ENCODE measurements at places on chromosomes 6 and 20.

- no peak for DNase-seq
These were observed 51.7 kb downstream of the CTNNBL1 start for GRCh38 chr20:37745553-37745952.

DNA sequence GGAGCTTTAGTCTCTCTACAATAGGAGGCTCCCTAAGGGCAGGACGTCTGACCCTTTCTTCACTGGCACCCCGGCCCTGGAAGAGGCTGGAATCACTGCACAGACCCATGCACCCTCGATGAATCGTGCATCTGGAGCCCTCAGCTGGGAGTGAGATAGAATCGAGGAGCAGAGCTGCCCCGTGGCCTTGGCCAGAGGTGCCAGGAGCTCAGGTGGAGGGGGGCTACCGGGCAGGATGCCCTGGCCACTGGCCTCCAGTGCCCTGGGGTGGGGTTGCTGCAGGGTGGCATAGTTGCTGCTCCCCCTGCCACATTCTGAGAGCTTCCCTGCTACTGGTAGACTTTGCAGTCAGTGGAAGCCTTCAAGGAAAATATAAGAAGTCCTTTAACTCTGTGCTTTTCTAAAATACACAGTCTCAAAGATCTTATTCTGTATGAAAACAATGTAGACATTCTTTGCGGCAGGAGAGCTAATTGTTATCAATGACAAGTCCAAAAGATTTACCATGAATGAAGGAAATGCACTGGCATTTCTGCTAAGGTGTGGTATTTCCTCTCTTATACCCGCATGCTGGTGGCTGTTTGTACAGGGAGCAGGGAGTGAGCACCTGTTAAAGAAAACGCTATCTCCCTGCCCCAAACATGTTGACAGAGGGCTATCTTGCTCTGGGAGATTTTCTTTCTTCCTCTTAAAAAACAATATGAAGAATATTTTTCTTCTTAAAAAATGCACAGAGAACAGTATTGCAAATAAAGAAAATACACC, 122.8 kb downstream of the C6orf118 start:
- DNase-seq, result no peak

DNA sequence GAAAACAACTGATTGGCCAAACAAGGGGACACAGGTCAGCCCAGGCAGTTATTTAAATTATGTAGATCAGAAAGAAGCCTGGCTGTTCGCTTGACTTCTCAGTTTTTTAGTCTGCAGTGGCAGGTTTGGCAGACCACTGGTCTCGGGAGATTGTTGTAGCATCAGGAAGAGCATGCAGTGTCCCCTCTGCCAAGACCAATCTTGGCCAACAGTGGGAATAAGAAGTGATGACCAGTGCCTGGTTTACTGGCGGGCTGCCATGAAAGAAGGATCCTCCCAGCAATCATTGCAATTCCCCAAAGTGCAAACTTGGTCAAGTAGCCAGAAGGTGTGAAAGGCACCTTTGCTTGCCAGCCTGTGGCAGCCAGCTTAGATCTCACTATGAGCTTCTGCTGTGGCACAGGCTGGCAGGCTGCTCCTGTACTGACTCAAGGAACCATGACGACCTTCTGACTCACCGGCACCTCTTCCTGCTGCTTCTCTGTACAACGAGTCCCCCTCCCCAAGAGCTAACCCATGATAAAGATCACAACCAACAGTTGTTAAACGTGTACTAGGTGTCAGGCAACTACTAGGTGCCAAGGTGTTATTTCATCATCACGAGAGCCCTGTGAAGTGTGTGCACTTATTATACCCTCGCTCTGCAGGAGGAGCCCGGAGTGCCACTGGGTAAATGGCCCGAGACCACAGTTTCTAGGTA, 76.8 kb upstream of the DUSP22 start:
- DNase-seq, result no peak

- no peak for DNase-seq
These were observed 422.8 kb downstream of the CBLN4 start for GRCh38 chr20:55582498-55582897.

- DNase-seq, result no peak
These were observed 5.5 kb upstream of the HDDC2 start for GRCh38 chr6:125307150-125307838.

DNA sequence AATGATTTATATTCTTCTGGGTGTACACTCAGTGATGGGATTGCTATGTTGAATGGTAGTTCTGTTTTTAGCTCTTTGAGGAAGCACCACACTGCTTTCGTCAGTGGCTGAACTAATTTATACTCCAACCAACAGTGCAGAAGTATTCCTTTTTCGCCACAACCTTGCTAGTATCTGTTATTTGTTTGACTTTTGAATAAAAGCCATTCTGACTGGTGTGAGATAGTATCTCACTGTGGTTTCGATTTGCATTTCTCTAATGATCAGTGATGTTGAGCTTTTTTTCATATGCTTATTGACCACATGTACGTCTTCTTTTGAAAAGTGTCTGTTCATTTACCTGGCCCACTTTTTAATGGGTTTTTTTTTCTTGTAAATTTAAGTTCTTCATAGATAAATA, 583.8 kb upstream of the ARID1B start:
- no peak for DNase-seq

GRCh38 chr20:58843128-58843556, 7.6 kb downstream of the GNAS-AS1 start:
- no peak for DNase-seq

DNA sequence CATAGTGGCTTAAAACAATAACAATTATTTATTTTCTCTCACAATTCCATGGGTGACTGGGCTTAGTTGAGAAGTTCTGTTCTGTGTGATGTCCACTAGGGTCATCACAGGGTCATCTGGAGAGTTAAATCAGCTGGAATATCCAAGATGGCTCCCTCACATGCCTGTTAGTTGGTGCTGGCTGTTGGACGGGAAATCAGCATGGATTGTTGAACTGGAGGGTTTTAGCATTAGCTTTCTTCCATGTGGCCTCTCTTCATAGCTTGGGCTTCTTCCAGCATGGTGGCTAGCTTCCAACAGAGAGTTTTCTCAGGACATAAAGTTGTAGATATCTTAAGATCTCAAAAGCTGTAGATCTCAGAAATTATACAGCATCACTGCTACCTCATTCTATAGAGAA, 19.6 kb downstream of the MARCKS start:
- DNase-seq, result no peak

DNA sequence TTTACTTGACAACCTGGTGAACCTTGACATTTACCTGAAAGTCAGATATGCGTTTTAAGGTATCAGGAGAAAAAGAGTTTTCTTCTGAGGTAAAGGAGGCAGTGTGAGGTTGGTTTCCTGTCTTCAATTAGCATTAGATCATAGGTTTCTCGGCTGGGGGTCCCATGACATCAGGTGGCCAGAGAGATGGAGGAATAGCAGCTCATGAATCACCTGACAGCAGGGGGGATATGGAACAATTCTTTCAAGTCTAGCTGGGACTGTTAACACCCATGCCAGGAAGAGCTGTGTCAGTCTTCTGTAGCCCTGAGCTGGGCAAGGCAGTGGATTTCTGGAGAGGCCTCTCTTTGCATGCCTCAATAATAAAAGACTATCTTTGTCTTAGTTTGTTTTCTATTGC, 108.0 kb upstream of the TMEM170B start:
- DNase-seq, result no peak

GRCh38 chr6:167238146-167238693, 52.9 kb upstream of the UNC93A start:
- DNase-seq, result no peak

GRCh38 chr6:3251462-3252314, 7.1 kb upstream of the PSMG4 start:
- peak; percentile 58 for DNase-seq

GRCh38 chr6:24385536-24386269, 17.0 kb upstream of the MRS2 start:
- no peak for DNase-seq

DNA sequence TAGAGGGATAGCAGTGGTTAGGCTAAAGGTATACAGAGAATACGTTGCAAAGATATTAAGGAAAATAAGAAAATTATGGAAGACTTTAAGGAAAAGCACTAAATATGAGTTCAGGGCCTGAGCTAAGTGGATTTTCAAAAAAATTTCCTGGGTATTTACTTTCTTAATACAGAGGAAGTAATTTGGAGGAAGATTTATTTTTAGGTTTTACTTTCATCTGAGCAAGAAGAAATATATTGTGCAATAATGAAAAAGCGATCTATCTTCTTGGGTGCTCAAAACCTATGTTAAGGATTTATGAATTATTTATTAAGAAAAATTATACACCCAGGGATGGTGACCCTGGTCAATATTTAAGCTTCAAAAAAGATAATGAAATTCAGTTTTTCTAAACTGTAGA, 224.7 kb downstream of the PLCB1 start:
- no peak for DNase-seq

- no peak for DNase-seq
These were observed 178.3 kb upstream of the FOXA2 start for GRCh38 chr20:22762576-22763256.

DNA sequence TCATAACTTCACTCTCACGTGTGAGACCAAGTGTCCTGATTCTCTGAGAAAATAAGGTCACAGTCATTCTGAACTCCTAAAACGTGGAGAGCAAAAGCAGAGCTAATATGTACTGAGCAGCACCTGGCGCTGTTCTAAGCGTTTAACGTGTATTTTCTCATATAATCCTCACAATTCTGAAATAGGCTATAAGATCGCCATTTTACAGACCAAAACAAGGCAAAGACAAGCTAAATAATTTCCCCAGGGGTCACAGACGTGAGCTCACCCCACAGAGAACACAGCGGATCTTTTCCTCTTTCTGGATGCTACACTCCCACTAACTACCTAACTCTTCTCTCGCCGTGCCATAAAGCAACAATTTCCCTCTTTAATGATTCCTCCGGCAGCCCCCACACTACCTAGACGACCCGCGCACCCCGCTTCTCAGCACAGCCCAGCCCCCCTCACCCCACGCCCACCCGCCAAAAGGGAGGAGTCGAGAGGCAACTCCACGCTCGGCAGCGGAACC, 636 bp downstream of the SUPT3H start:
- DNase-seq, result no peak

DNA sequence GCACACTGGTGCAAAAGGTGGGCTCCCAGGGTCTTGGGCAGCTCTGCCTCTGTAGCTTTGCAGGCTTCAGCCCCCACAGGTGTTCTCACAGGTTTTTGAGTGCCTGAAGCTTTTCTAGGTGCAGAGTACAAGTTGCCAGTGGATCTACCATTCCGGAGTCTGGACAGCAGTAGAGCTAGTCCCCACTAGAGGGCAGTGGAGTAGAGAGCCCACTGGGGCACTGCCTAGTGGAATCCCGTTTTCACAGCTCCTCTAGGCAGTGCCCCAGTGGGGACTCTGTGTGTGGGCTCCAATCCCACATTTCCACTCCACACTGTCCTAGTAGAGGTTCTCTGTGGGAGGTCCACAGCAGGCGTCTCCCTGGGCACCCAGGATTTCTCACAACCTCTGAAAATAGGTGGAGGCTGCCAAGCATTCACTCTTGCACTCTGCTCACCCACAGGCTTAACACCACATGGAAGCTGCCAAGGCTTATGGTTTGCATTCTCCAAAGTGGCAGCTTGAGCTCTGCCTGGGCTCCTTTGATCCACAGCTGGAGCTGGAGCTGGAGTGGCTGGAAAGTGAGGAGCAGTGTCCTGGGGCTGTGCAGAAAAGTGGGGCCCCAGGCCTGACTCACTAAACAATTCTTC, 86.3 kb upstream of the PROKR2 start:
- DNase-seq, result no peak

DNA sequence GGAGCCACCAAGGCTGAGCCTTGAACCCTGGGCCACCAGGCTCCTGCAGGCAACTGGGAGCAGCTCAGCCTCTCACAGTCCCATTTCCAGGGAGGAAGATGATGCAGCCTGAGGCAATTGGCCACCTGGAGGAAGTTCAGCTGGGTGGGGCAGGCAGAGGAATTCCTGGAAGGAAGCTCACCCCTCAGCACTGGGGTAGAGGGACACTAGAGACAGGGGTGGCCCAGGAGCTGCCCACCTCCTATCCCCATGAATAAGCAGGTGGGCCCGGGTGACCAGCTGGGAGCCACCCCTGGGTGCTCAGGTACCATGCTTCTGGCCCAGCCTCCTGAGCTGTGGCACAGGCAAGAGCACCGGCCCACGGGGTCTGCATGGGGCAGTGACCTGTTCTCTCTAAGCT, 3.6 kb upstream of the HSPA12B start:
- no peak for DNase-seq

GRCh38 chr6:167974640-167975344, 22.7 kb upstream of the KIF25 start:
- no peak for DNase-seq

DNA sequence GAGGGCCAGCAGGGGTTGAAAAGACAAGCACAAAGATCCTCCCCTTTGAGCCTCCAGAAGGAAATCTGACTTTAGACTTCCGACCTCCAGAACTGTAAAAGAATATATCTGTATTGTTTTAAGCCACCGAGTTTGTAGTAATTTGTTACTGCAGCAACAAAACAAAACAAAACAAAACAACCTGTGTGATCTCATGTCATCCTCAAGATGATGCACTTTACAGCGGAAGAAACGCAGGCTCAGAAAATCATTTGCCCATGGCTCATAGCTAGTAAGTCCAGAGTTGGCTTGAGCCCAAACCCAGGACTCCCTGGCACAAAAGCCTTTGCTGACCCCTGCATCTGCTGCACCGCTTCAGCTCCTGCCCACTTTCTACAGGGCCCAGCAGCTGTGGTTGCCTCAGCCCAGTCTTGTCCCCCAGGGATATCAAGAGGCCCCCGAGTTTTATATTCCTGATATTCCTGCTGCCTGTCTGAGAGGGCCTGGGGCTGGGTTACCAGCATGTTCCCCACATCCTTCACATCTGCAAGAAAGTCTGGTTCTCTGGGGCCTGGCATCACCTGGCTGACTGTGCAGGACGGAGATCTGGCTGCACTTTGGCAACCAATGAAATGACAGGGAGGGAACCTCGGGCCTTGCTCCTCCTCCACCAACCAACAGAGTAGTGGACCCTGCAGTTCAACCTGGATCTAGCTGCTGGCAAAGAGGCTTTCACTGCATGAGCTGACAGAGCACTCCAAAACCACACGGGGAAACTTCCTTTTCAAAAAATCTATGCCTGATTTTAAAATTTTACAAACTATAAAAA, 56.9 kb downstream of the JPH2 start:
- DNase-seq, result no peak

Data from activated naive CD4-positive, alpha-beta T cell (primary cell).